ENCODE measurements at places on chromosomes 5 and 9.

DNA sequence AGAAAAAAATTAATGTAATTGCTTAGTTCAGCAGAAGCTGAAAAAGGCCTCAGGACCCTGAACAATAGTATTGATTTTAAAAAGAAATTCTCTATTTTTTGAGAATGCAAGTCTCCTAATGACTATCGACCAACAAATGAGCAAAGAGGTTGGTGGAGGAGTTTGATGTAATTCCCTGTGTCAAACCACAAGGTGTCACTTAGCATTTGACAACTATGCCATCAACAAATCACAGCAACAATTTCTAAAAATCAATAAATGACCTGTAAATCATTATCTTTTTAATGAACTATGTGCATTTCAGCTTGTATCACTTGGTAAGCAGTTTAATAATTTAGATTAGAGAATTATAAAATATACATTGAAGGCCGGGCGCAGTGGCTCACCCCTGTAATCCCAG is 133.7 kb downstream of the PRELID2 start:
- no peak for DNase-seq

- no peak for DNase-seq
Measured at GRCh38 chr5:168357876-168358275, 66.4 kb downstream of the WWC1 start.

DNA sequence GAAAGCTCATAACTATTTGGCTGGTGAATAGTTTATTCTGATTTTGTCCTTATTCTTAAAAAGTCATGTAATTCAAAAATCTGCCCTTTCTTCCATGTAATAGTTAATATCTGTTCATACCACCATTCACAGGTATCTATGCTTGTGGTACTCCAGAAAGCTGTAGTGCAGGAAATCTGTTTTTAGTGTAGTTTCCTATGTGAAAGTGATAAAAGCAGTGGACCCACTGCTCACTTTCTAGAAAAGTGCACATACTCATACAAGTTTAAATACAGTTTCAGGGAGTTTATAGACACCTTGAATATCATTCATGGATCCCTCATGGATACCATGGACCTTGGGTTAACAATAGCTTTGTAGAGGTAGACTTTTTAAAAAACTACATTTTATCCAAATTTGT is 20.2 kb downstream of the PBX3 start:
- DNase-seq: no peak

GRCh38 chr5:79005151-79005550 is 20.0 kb upstream of the ARSB start:
- no peak for DNase-seq

GRCh38 chr9:19381656-19382055 is 1.6 kb upstream of the RPS6 start:
- no peak for DNase-seq

DNA sequence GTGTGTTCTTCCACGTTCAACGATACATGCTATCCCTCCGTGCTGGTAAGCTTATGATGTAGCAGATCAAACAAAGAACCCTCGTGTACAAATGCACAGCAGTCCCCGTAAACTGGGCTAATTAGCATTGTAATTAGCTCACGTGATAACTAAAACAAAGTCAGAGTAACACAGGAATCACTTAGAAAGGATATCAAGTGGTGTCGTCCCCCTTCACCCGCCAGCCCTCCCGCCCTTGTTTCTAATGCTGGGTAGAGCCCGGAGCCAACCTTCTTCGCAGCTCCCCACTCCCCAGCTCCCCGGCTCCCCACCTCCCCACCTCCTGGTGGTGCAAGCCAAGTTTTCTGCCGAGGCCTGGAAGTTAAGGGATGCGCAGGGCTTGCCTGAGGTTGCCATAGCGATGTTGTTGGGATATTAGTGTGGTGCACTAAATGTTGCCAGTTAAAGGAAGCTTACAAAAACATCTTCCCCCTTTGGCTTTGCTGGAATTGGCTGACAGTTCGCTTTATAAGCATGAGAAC is 357.9 kb upstream of the CCNH start:
- DNase-seq: no peak

DNA sequence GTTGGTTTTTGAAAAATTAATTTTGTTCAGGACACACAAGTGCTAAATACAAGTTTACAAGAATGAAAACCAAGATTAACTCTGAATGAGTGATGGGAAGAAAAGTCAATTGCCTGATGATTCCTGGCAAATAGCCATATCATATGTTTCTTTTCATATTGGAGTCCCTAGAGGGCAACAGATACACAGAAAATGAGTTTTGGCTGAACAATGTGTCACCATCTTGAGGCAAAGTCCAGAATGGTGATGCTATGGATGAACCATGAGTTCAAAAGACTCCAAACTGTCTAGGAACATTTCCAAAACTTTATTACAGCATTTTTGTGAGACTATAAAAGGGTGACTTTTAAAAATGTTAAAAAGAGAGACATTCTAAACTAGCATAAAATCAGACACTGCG is 382.9 kb downstream of the TMEM161B start:
- peak; percentile 7 for DNase-seq

- no peak for DNase-seq
Measured at GRCh38 chr5:176166427-176166826, 71.8 kb upstream of the SIMC1 start.

DNA sequence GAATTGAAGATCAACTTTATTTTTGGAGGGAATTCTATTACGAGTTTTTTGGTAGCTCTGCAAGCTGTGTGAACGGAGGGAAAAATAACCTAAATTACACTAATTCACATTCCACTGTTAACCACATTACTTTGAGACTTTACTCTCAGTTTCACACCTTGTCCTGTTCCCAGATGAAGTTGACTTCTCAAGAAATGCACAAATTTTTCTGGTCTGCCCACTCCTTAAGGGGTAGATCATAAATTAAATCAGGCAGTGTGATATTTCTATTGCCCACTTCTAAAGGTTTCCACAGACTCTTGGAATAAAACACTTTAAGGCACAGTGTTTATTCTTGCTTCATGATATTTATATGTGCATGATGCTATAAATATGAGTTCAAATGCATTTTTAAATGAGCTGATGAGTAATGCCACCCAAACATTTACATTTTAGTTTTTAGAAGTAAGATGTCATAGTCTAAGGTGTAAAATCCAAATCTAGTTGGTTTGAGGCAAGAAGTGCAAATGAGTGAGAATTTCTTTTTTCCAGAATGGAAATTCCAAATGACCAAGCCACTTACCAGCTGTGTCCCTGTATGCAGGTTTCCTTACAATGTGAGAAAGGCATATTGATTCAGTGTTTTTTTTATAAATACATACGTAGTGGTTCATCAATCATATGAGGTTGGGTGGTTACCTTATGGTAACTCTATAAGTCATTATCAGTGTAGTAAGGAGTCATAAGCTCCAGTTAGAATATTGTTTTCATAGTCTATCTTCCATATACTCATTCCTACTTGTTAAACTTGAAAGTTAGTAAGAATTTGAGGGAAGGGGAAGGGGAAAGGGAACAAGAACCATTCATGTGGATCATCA is 437.7 kb upstream of the MEF2C start:
- peak; percentile 41 for DNase-seq

GRCh38 chr9:114395334-114395617 is 7.5 kb upstream of the AKNA start:
- DNase-seq: no peak

GRCh38 chr9:3118081-3118480 is 274.2 kb upstream of the PUM3 start:
- no peak for DNase-seq

DNA sequence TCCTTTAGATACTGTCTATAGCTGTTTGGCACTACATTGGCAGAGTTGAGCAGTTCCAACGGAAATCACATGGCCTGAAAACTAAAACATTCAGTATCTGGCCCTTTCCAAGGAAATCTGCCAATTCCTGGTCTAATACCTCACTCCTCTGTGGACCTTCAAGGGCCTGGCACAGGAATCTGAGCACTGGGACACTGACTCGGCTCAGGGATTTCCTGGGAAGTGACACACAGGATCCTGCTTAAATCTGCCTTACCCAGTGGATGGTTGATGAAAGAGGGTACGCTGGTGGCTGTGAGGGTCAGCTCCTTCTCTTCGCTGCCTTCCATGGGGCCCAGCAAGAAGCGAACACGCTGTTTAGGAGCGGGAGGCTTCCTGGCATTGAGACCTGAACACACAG is 904 bp downstream of the TRUB2 start:
- DNase-seq: no peak

DNA sequence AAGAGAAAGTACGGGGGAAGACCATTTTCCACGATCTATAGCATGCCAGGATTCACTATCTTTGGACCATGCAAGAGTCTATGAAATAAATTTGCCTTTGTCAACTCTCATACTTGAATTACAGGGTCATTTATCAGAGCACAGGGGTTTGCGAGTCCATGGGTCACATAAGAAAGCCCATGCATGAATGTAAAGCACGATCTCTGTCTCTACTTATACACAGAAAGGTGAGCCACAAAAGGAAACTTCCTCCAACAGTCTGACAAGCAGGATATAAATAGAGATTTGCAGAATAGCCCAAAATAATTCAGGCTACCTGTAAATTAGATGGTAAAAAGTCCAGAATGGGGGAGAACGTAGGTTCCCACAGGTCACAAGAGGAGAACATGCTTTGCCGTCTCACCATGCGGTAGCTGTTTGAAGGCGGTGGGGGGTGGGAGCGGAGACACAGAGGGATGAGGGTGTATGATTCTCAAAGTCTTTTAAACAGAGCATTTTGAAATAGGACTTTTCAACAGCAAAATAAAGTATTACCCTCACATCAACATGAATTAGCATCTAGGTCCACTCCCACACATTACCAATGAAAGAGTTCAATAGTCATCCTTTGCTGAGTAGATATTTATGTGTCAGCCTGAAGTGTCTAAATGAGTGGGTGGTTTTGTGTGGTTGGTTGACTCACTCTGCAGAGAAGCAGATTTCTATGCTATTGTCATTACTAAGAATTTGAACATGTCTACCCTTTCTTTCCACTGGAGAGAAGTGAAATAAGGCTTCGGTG is 279.7 kb downstream of the EBF1 start:
- no peak for DNase-seq

GRCh38 chr5:97838214-97838613 is 655.2 kb upstream of the RIOK2 start:
- no peak for DNase-seq

DNA sequence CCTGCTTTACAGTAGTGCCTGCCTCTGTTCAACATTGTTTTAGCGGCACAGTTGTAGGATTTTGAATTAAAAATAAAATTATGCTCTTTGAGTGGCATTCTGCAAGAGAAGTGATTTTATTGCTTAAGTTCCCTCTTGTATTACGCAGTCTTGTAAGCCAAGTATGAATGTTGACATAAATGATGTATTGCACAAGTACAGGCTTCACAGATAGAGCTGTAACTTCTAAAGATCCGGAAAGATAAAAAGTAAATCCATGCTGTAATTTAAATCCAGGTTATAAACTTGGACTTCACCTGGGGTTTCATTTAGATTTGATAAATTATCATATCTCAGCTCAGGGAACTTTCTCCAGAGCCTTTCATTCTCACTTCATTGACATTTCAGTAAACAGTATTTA is 1114.7 kb downstream of the PTPRD start:
- no peak for DNase-seq

GRCh38 chr5:110916381-110917049 is 155.0 kb upstream of the TSLP start:
- DNase-seq: no peak

DNA sequence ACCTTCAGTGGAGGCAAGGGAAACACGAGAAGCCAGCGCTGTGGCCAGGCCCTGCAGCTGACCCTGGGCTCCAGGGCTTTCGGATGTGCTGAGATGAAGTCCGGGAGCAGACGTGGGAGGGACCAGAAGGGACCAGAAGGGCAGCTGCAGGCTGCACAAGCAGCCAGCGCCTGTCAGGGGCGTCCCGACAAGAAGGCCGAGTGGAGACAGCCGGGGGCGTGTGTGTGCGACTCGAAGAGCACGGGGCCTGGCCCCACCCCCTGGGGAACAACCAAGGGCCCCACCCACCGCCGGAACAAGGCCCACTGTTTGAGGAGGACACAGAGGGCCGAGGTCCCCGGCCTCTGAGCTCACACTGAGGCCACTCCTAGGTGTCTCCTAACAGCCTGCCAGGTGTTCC is 31.4 kb downstream of the SLC12A7 start:
- no peak for DNase-seq

- no peak for DNase-seq
Measured at GRCh38 chr5:134124289-134125038, 10.0 kb downstream of the TCF7 start.

DNA sequence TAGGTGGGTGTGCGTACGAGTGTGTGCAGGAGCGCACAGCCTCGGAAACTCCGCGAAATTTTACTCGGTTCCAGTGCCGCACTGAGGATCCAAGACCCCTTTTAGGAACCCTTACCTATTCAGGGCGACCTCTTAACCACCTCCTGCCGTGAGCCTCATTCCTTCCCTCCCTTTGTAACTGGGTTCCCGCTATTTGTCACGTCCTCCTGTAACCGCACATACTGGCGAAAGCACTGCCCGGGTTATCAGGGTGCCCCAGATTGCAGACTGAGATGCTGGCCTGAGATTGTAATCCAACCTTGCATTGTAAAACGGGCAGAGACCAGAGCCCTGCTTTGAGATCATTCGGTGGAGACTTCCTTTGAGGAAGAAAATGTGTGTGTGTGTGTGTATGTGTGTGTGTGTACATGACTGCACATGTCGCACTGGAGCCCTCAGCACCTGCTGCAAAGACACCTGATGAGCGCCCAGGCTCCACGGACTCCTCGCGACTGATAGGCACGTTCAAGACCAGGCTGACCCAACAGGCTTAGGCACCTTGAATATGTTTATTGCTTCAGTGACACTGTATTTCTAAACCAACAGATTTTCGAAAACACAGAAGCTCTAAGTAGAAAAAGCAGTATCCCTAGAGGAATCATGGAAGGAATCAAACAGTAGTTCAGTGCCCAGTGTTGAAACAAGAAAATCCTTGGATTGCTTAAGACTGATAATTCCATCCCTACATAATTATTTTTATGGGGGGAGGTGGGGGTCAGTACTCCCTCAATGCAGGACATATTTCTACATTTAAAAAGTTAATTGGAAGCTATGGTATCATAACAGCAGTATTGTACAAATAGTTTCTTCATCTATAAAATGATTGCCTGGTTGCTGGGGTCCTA is 86.5 kb upstream of the TNFAIP8 start:
- DNase-seq: peak; percentile 80

DNA sequence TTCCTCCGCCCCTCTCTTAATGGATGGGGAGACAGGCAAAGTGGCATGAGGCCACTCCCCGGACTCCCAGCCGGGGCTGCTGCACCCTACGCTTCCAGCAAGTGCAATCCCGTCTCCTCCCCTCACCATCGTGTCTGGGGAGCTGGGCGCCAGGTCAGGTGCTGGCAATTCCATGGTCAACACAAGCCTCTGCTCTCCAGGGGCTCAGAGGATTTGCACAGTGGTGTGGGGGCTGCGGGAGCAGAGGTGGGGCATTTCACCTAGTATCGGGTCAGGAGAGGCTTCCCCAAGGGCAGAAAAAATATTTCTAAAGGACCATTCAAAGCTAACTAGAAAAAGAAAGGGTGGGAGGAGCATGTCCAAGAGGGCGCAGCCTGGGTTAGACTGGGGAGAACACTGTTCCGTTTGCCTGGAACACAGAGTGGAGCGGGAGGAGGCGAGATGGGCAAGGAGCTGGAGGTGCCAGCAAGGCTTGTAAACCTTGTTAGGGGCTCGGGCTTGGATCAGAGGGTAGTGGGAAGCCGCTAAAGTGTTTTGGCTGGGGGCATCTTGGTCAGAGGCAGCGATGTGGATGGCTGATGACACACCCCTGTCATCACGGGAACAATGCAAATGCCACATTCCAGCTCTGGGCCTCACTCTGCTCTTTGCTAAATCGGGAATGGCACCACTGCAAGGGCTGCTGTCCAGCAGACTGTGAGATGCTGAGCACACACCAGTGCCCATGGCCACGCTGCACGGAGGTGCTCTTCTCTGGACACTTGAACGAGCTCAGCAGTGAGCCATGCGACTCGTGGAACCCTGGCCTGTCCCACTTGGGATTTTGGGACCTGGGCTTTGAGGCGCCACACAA is 191.7 kb downstream of the CDK5RAP2 start:
- DNase-seq: no peak
